ENCODE measurements at places on chromosomes 12 and 14. TPM values are rescaled to one million over a fixed set of nuclear protein-coding genes. Genes with fewer than 3 reads are reported as not detected.

Gene MORN3
- 0.82 TPM for total RNA-seq

Gene KIF26A
- total RNA-seq, result 0.45 TPM

Gene TUNAR
- total RNA-seq, result not detected

Gene SERPINA3
- total RNA-seq, result not detected

Gene CLEC1A
- not detected for total RNA-seq

Gene LGMN
- 2.0 TPM for total RNA-seq

Gene CHURC1
- 73.6 TPM for total RNA-seq

Gene TBC1D30
- total RNA-seq, result 0.11 TPM

Gene NKX2-1
- not detected for total RNA-seq

Gene TAS2R20
- total RNA-seq, result 2.3 TPM

Gene WNT1
- total RNA-seq, result not detected

Gene EEF1AKMT3
- total RNA-seq, result 3.1 TPM

Gene TAS2R50
- total RNA-seq, result 2.0 TPM

Gene TSPAN19
- not detected for total RNA-seq

Gene SPIC
- not detected for total RNA-seq

Gene CDH24
- total RNA-seq, result 2.6 TPM

Gene KRT86
- 0.48 TPM for total RNA-seq

Gene SMCO2
- total RNA-seq, result 0.45 TPM

Gene SVOP
- total RNA-seq, result not detected

Gene TRHDE
- not detected for total RNA-seq

Gene KCNMB4
- 0.25 TPM for total RNA-seq

Gene PLEKHG7
- not detected for total RNA-seq

Gene GZMH
- total RNA-seq, result 2.0 TPM

Gene TMEM19
- total RNA-seq, result 18.5 TPM

Gene NOVA1
- 0.07 TPM for total RNA-seq

Gene HRK
- total RNA-seq, result not detected

Gene REM2
- total RNA-seq, result 0.34 TPM

Gene CYP46A1
- total RNA-seq, result 0.07 TPM

Gene PCED1B
- total RNA-seq, result 42.3 TPM

Gene GZMB
- total RNA-seq, result 127 TPM

Gene SCNN1A
- 0.32 TPM for total RNA-seq

Gene TEX52
- 0.16 TPM for total RNA-seq

Gene CNPY2
- 139 TPM for total RNA-seq

Gene KRT85
- total RNA-seq, result not detected

Gene GPR135
- 1.9 TPM for total RNA-seq

Gene KLRB1
- total RNA-seq, result 0.95 TPM

Gene HOXC11
- total RNA-seq, result not detected

Gene DNAH10
- 0.14 TPM for total RNA-seq

Gene WSB2
- 53.6 TPM for total RNA-seq

Gene SLC10A1
- not detected for total RNA-seq

Gene PRICKLE1
- 0.61 TPM for total RNA-seq

Gene CLEC4C
- total RNA-seq, result not detected

Gene MYL2
- not detected for total RNA-seq

Gene FRMD6
- 4.5 TPM for total RNA-seq

Gene ALKBH1
- total RNA-seq, result 14.1 TPM

Gene CLEC7A
- not detected for total RNA-seq

Gene HOXC13
- not detected for total RNA-seq

Gene PLXNC1
- total RNA-seq, result 25.3 TPM

Gene PIANP
- total RNA-seq, result not detected

Gene PPFIA2
- not detected for total RNA-seq

Gene PTPRQ
- total RNA-seq, result not detected

Gene LRRC43
- not detected for total RNA-seq

Gene MSI1
- not detected for total RNA-seq

Gene PIWIL1
- total RNA-seq, result 0.27 TPM

Gene IL22
- not detected for total RNA-seq

Measured in T-helper 2 cell treated with Interferon-gamma antibody and Interleukin-4, amounts not matched to agents 100 ng/mL and 5 ng/mL, for 36 hours (primary cell).